ENCODE measurements at places on chromosomes 5 and 9. TPM values are rescaled to one million over a fixed set of nuclear protein-coding genes. Genes with fewer than 3 reads are reported as not detected.

SSNA1 gene
- 87.3 TPM for total RNA-seq

GRCh38 chr5:172695232-172696054 is 54.4 kb downstream of the NEURL1B start:
- no peak overlapping the region for H3K4me3 ChIP-seq
- DNase-seq = no peak
- no peak overlapping the region for H3K27ac ChIP-seq
- H3K36me3 ChIP-seq = no peaks in the 10 kb centered on the region
- peaks cover 3% of the 10 kb centered on the region for H3K4me1 ChIP-seq

- no peak overlapping the region for H3K4me3 ChIP-seq
- no peaks in the 10 kb centered on the region for H3K27me3 ChIP-seq
- DNase-seq = no peak
- no peaks in the 10 kb centered on the region for H3K4me1 ChIP-seq
- H3K36me3 ChIP-seq = no peaks in the 10 kb centered on the region
- no peak overlapping the region for H3K27ac ChIP-seq
Measured at GRCh38 chr5:110086658-110087388, 397.1 kb downstream of the MAN2A1 start.

DNA sequence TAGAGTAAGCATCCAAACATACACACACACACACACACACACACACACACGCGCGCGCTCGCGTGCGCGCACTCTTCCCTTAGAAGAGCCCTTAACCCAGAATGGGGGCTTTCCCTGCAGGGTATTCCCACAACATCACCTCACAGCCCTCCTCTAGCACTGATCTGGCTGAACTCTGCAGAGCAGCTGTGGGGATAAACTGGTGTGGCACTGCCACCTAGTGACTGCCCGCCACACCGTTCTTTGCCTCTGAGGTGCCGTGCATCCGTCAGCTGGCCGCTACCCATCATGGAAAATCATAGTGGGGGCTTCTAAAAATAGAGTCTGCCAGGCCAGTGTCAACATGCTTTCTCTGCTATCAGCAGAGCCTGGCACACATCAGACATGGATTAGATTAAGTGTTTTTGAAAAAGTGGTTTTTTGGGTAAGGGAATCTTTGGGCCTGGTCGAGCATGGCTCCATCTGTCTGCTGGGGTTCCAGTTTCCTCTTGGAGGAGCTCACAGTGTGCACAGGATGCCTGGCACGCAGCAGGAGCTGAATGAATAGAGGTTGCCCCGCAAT is 88.1 kb downstream of the KCNN2 start:
- no peak overlapping the region for H3K27ac ChIP-seq
- H3K36me3 ChIP-seq = no peaks in the 10 kb centered on the region
- no peak overlapping the region for H3K4me3 ChIP-seq
- peak; percentile 78 for DNase-seq
- H3K27me3 ChIP-seq = no peaks in the 10 kb centered on the region
- H3K4me1 ChIP-seq = peaks cover 13% of the 10 kb centered on the region

- peak overlapping the region; percentile 63 for H3K27ac ChIP-seq
- no peaks in the 10 kb centered on the region for H3K36me3 ChIP-seq
- no peaks in the 10 kb centered on the region for H3K27me3 ChIP-seq
- peaks cover 14% of the 10 kb centered on the region for H3K4me1 ChIP-seq
- H3K4me3 ChIP-seq = peak overlapping the region; percentile 50
- no peak for DNase-seq
Measured at GRCh38 chr9:2158111-2158610, 143.0 kb downstream of the SMARCA2 start.

DNA sequence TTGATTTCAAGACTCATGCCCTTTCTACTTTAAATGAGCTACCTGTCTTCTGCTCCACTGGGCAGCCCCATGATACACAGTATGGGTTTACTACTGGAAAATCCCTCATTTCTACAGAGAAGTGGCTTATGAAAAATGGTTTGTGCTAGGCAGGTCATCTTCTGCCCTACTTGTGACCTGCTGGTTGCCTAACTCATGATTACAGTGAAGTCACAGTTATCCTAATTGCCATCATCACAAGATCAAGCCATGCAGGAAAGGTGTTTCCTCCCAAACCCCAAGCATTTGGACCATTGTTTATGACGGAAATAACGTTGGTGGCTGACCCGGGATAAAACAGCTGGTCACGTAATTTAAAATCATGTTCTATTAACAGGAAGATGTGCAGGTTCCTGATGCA is 330.6 kb downstream of the ACTL7B start:
- H3K4me3 ChIP-seq = no peak overlapping the region
- no peak overlapping the region for H3K27ac ChIP-seq
- no peaks in the 10 kb centered on the region for H3K27me3 ChIP-seq
- no peaks in the 10 kb centered on the region for H3K36me3 ChIP-seq
- no peaks in the 10 kb centered on the region for H3K4me1 ChIP-seq

GRCh38 chr9:131674425-131675421 is 65.2 kb downstream of the RAPGEF1 start:
- H3K27ac ChIP-seq = no peak overlapping the region
- no peak for DNase-seq
- H3K4me3 ChIP-seq = no peak overlapping the region
- no peaks in the 10 kb centered on the region for H3K27me3 ChIP-seq
- peaks cover 48% of the 10 kb centered on the region for H3K4me1 ChIP-seq
- no peaks in the 10 kb centered on the region for H3K36me3 ChIP-seq

DNA sequence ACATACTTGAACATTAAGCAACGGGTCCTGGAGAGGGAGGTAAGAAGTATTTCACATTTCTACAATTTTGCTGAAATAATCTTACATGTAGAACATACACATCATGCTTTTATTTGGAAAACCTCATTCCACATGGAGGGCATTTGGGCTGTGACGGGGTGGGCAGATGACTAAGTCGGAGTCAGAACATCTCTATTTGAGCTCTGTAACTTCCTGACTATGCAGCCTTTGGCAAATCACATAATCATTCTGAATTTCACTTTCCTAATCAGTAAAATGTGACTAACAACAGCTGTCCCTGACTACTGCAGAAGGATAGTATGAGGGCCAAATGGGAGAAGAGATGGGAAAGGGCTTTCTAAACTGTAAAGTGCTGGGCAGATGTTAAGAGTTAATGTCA is 17.1 kb upstream of the IL6ST start:
- H3K4me1 ChIP-seq = no peaks in the 10 kb centered on the region
- H3K27ac ChIP-seq = no peak overlapping the region
- no peak overlapping the region for H3K4me3 ChIP-seq
- H3K36me3 ChIP-seq = no peaks in the 10 kb centered on the region
- no peak for DNase-seq

BARX1 gene
- 2.1 TPM for total RNA-seq

- no peaks in the 10 kb centered on the region for H3K27me3 ChIP-seq
- no peaks in the 10 kb centered on the region for H3K4me1 ChIP-seq
- DNase-seq = no peak
Measured at GRCh38 chr5:57117596-57117995, 56.3 kb upstream of the GPBP1 start.

SHLD3 gene
- total RNA-seq = 2.9 TPM

CYSRT1 gene
- total RNA-seq = 1.6 TPM

GRCh38 chr5:132674671-132675506 is 1.1 kb downstream of the IL4 start:
- DNase-seq = no peak
- H3K27me3 ChIP-seq = no peaks in the 10 kb centered on the region
- no peaks in the 10 kb centered on the region for H3K4me1 ChIP-seq
- no peaks in the 10 kb centered on the region for H3K36me3 ChIP-seq
- no peak overlapping the region for H3K4me3 ChIP-seq

DNA sequence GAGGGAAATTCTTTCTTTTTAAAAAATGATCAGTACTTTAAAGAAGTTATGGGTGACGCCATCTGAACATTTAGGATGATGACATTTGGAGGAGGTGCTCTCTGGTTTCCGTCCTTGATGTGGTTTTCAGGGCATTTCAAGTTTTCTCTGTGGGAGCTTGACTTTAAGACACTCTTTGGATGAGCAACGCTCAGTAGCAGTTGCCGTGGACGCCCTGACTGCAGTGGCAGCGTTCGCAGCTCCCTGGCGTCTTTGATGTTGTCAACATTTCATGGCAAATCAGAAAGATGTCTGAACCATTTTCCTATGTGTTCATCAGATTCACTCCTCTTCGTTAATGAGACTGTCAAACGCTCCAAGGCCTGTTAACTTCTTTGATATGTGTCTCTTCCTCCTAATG is 86.1 kb downstream of the ZNF354C start:
- H3K4me3 ChIP-seq = no peak overlapping the region
- H3K4me1 ChIP-seq = no peaks in the 10 kb centered on the region
- H3K27me3 ChIP-seq = no peaks in the 10 kb centered on the region
- no peaks in the 10 kb centered on the region for H3K36me3 ChIP-seq
- H3K27ac ChIP-seq = no peak overlapping the region

DNA sequence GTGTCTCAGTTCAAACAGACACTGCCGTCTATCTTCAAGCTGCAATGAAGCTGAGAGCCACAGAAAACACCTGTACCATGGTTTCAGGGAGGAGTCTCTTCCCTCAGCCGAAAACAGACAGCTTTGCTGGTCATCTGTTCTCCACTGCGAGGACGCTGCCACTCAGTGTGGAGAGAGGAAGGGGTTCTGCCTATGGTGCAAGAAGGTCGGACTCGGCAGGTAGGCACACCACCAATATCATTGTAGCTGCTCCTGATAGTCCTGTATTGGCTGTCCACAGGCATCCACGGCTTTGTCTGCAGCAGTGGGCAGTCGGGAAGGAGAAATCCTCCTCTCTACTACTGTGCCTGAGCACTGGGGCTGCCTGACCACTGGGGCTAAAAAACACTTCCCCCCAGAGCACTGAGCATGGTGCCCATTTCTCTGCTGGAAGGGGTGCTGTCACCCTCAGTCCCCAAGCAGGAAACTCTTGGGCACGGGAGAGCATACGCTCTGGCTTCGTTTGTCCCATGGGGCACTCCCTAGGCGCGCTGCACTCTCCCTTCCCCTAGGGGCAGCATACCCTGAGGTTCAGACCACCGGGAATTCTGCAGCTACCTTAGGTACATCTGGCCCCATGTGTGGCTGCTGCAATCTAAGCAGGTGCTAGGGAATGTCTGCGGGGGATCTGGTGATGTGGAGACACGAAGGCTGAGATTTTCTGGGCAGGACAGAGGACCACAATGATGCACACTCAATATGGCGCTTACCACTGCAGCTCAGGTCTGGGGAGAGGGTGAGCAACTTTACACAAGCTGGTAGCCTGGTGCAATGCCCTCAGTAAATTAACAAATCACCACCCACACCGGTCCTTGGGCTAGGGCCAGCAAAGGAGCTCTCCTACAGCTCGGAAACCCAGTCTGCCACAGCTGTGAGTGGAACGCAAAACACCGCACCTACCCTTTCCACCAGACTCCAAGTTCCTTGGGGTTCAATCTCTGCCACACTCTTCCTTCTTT is 880.9 kb upstream of the SEMA6A start:
- H3K27me3 ChIP-seq = no peaks in the 10 kb centered on the region
- H3K36me3 ChIP-seq = no peaks in the 10 kb centered on the region
- no peak overlapping the region for H3K27ac ChIP-seq
- peak; percentile 43 for DNase-seq

DNA sequence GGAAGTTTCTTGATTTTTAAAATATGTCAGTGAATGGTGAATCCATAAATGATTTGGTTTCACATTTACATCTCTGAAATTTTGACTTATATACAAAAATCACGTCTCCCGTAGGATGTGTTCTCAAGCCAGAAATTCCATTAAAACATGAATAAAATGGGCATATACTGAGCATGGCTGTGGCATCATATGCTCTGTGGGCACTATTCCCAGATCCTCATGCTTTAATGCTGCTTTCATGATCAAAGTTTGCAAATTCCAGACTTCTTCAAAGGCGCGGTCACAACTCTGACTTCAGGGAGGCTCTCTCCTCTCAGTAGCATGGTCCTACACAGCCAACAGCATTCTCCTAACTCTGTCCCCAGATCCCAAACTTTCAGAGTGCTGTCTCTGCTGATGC is 723.2 kb downstream of the TAF11L14 start:
- no peak overlapping the region for H3K4me3 ChIP-seq
- no peaks in the 10 kb centered on the region for H3K27me3 ChIP-seq
- DNase-seq = no peak
- no peak overlapping the region for H3K27ac ChIP-seq
- H3K4me1 ChIP-seq = no peaks in the 10 kb centered on the region

DNA sequence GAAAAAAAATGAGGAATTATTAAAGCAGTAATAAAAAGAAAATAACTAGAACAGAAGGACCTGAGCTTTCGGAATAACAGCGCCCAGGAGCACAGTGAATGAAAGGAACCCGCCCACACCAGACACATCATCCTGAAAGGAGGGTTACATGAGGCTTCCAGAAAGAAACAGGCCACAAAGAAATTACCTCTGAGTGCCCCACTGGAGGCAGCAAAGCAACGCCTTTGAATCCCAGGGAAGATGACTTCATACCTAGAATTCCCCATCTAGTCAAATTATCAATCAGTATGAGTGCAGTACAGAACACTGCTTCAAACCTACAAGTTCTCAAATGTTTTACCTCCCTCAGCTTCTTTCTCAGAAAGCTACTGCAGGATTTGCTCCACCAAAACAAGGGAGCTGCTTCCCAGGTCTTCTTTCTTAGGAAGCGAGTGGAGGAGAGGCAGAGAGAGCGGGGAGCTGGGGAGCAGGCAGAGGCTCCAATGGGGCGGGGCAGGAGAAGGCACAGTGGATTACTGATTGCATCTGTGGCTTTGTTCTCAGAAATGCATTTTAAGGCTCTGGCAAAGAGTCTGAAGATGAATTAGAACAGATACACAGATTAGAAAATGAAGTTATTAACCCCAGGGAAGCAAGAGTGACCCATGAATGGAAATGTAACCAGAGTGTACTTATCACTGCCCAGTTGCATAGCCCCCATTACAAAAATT is 87.1 kb downstream of the SEMA4D start:
- no peaks in the 10 kb centered on the region for H3K36me3 ChIP-seq
- peaks cover 18% of the 10 kb centered on the region for H3K4me1 ChIP-seq

EGFL7 gene
- 39.8 TPM for total RNA-seq

DNA sequence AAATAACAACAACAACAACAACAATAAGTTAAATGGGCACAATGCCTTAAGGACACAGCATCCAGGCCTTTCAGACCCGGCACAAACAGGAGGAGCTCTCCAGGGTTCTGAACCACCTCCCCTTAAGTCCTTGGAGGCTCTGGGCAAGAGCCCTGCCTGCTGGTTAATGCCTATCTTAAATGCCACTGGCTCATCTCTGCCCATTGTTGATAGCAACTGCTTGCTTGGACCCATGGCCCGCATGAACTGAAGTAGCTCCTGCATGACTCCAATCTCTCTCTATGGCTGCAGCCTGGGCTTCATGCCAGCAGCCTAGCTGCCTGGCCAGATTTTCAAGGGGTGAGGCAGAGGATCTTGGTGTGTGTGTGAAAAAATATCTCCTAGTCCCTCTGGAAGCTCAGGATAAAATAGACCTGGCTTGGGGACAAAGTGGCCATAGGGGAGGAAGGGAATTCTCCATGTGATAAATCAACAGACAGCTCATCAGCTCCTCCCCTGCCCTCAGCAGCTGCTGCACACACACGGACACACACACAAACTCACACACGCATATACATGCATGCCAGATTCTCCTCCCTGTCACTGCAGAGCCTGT is 27.4 kb downstream of the FAM219A start:
- no peaks in the 10 kb centered on the region for H3K36me3 ChIP-seq
- H3K4me3 ChIP-seq = no peak overlapping the region
- no peaks in the 10 kb centered on the region for H3K4me1 ChIP-seq
- DNase-seq = peak; percentile 69

LPAR1 gene
- total RNA-seq = 3.8 TPM

PHAX gene
- 59.5 TPM for total RNA-seq

All from H1 (cell line).